Nucleus accumbens (tissue), 56 donors: ENCODE measurements at places on chromosomes 12 and 14.

GRCh38 chr12:29726741-29727348, 56.9 kb downstream of the TMTC1 start:
- no peak for DNase-seq

- DNase-seq, result no peak
Measured at GRCh38 chr14:22478670-22479069, 110.4 kb downstream of the DAD1 start.

DNA sequence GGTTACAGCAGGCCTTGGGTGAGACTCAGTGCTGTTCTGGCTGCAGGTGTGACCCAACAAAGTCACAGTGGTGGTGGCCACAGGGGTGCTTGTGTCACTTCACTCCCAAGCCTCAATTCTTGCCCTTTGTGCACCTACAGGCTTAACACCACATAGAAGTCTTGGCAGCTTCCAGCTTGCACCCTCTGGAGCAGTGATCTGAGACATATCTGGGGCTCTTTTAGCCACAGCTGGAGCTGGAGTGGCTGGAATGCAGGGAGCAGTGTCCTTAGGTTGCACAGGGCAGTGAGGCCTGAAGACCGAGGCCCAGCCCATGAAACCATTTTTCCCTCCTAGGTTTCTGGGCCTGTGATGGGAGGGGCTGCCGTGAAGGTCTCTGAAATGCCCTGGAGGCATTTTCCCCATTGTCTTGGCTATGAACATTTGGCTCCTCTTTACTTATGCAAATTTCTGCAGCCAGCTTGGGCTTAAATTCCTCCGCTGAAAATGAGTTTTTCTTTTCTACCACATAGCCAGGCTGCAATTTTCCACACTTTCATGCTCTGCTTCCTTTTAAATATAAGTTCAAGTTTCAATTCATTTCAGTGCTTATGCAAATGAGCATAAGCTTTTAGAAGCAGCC, 37.7 kb downstream of the ADAM21 start:
- DNase-seq, result no peak

DNA sequence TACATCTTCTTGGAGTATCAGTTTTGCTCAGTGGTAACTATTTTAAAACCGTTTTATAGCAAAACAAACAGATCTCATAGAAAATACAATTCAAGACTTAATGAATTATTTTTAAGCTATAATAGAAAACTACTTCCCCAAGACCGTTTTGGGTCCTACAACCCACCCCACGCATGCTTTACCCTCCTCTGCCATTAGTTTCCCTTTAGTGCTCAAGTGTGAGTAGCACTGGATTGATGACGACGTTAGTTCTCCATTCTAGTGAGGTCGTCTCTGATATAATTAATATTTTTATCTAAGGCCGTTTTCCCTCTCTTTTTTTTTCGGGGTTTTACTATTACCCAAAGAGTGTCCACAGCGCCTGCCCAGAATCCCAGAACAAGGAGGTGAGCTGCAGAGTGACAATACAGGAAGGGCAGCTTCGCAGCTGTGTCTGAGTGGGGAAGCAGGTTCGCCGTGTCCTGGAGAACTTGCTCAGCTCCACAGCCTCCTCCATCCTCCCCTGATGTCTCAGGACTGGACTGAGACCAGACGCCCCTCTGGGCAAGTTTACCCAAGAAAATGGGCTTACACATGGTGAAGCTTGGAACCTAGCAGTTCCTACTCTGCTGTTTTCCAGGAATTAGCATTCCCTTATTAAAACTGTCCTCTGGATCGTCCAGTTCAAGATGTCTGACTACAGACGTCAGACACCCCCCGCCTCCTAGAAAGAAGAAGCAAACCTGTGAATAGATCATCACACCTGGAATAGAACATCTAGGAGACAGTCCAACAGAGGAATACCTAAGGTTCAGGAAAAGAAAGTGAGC, 31.9 kb upstream of the MON2 start:
- DNase-seq, result no peak
